ENCODE measurements at places on chromosomes 12 and 14.

- DNase-seq, result no peak
Observed at GRCh38 chr14:65866448-65866847, 453.9 kb downstream of the FUT8 start.

GRCh38 chr14:90500665-90501370, 104.0 kb downstream of the CALM1 start:
- peak; percentile 54 for DNase-seq

DNA sequence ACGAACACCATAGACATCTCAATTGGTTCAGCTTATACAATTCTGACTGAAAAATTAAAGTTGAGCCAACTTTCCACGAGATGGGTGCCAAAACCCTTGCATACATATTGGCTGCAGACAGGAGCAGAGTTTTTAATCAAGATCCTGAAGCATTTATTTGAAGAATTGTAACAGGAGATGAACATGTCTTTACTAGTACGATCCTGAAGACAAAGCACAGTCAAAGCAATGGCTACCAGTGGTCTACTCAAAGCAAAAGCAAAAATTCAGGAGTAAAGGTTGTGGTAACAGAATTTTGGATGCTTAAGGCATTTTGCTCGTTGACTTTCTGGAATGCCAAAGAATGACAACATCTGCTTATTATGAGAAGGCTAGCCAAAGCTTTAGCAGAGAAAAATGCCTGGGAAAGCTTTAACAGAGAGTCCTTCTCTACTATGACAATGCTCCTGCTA, 20.7 kb downstream of the ZDHHC17 start:
- no peak for DNase-seq

GRCh38 chr12:125304029-125304428, 238.8 kb downstream of the AACS start:
- DNase-seq, result no peak

- no peak for DNase-seq
Observed at GRCh38 chr14:75513911-75514672, 8.2 kb upstream of the BATF start.

DNA sequence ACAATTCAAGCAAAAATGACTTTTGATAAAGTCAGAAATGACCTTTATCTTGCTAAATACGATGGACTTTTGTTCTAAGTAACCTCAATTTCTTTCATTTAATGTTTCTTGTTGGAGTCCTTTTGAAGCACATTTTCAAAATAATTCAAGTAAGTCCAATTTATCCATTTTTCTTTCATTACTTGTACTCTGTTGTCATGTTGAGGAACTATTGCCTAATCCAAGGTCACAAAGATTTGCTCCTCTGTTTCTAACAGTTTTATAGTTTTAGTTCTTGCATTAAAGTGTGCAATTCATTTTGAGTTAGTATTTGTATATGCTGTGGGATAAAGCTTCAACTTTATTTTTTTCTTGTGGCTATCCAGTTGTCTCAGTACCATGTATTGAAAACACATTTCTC, 66.7 kb downstream of the CCER1 start:
- DNase-seq, result no peak

GRCh38 chr12:93106910-93107309, 177.8 kb upstream of the EEA1 start:
- peak; percentile 16 for DNase-seq

- DNase-seq, result peak; percentile 75
Observed at GRCh38 chr12:48973941-48974673, 2.6 kb upstream of the WNT10B start.

DNA sequence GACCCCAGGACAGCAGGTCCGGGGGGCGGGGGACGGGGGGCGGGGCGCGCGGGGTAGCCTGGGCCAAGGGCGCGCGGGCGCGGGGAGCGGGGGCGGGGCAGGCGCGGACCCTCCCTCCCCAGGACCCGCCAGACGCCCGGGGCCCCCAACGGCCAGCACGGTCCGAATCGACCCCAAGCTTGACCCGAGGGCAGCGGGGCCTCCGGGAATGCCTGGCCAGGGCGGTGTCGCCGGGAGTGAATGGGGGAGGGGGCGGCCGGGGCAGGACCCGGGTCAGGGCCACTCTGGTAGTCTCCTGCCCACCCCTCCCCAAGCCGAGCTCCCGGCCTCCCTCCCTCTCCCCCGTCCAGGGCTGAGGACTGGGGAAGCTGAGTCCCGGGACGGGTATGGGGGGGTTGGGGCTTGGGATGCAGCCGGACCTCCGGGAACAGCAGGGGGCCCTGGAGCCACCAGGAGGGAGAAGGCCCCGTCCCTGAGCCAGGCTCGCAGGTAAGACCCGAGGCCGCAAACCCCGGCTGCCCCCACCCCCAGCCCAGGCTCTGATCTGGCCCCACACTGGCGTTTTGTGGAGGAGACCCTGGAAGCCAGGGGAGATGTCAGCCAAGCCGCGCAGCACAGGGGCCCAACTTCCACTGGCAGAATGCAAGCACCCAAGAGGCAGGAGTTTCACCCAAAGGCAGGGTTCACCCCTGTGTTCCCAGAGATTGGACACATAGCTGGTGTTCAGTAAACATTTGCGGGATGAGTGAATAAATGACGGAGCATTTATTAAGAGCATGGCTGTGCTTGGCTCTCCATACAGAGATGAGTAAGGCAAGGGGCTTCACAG, 545 bp upstream of the GALNT9 start:
- DNase-seq, result no peak
